ENCODE measurements at places on chromosomes 5 and 9.

DNA sequence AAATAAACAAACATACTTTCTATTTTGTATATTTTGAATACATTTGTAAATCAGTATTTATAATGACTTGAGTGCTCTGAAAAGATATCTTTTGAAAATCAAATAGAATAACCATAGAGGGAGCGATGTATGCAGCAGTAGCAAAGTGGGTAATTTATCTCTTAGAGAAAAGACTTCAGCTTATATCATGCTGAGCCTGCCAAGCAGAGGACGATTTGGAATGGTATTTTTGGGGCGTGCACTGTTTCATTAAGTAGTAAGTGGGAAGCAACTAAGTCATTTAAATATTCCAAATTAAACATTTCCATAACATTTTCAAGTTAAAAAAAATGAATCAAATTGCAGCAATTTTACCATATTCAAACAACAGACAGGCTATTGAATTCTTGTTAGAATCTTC, 147.6 kb downstream of the CDH10 start:
- DNase-seq = no peak

DNA sequence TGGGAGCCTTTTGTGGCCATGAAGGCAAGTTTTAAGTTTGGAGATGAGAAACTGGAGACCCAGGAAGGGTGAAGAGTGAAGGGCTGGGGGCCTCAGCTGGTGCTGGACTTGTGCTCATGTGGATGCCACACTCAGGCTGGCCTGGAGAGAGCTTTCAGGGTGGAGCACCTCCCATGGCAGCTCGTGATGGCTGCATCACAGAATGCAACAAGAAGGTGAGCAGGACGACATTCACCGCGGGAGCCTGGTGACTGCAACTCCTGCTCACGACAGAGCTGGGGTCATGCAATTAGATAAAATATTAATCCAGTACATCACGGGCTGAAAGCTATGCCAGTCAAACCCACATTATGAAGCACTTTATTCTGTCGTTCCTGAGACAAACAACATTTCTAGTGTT, 59.7 kb downstream of the SEMA4D start:
- no peak for DNase-seq

- DNase-seq = no peak
These were observed 75.2 kb upstream of the SMARCA2 start for GRCh38 chr9:1939926-1940368.

GRCh38 chr9:121455527-121456239, 44.0 kb downstream of the GGTA1 start:
- no peak for DNase-seq

- DNase-seq = peak; percentile 74
These were observed 76.5 kb downstream of the WNK2 start for GRCh38 chr9:93260263-93261066.

GRCh38 chr5:55820488-55820887, 30.7 kb upstream of the IL31RA start:
- no peak for DNase-seq

GRCh38 chr9:83505282-83505681, 32.9 kb downstream of the FRMD3 start:
- no peak for DNase-seq

DNA sequence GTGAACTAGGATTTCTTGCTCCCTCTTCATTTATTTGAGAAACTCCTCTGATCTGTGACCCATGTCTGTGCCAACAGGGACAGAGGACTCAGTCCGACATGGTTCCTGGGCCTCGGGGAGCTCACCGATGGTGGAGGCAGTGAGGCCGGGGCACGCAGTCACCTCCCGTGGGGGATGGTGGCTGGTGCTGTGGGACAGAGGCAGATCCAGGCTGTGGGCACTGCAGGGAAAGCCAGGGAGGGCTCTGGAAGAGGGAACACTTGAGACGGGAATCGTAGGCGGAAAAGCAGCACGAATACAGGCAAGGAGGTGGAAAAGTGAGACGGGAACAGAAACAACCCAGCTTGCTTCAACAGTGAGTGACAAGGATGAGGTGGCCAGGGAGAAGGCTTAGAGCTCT, 127.8 kb downstream of the GABBR2 start:
- no peak for DNase-seq

DNA sequence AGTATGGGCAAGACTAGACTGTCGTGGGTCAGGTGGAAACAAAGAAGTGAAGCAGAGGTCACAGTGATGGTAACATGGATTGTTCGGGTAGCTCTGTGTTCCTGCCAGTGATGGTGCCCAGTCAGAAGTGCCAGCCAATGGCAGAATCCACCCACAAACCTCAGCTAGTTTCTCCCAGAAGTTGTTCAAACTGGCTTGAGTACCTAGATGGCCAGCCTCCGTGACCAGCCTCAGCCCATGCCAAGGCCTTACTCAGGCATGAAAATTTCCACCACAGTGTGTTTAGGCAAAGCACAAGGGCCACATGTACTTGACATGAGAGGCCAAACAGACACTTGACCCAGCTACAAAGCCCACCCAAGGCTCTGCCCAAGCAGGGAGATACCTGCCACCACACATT, 19.4 kb upstream of the BTNL9 start:
- no peak for DNase-seq

- no peak for DNase-seq
These were observed 21.5 kb downstream of the GFPT2 start for GRCh38 chr5:180331647-180331950.

- DNase-seq = no peak
These were observed 49.8 kb downstream of the CERT1 start for GRCh38 chr5:75461679-75462078.

DNA sequence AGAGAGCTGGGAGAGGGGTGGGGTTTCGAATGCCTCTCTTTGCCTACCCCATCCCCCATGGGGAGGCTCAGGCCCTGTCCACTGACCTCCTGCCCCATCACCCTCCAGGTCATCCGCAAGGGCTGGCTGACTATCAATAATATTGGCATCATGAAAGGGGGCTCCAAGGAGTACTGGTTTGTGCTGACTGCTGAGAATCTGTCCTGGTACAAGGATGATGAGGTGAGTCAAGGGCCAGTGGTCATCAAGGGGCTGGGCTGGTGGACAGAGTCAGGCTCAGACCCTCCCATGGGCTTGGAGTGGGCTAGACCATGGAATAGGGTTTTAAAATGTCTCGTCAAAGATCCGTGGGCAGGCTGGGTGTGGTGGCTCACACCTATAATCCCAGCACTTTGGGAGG, 33.7 kb downstream of the GOLGA2 start:
- no peak for DNase-seq

DNA sequence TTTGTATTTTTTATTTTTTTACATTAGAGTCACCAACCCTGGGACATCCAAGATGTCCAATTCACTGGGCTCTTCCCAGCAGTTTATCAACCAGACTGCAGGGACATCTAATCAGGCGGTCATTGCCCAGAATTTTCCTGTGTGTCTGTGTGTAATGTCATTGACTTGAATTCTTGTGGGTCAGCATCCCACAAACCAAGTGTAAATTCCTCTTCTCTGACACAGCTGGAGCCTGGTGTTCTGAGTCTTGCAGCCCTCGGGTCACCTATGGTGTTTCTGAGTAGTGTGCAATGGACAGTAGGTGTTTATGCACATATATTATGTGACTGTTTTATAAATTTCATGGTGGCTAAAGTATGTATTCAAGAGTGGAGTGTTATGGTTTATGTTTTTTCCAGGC, 815.7 kb downstream of the SEMA5A start:
- no peak for DNase-seq

DNA sequence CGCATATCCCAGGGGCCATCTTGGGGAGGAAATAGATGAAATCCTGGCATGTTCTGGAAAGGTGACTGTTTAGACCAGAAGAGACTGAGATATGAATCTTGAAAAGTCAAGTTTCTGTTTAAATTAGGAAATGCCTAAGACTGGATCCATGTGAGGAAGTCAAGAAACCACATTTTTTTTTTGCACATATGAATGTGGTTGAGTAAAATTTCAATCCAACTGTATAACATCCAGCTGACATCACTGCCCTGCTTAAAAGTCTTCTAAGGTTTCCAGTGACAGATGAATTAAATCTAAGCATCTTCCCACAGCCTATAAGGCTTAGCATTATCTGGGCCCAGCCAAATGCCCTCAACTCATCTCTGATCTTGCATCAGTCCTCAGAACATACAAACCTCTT, 47.7 kb upstream of the TCERG1 start:
- no peak for DNase-seq

- no peak for DNase-seq
These were observed 308.1 kb downstream of the LRRC70 start for GRCh38 chr5:62886603-62887315.

DNA sequence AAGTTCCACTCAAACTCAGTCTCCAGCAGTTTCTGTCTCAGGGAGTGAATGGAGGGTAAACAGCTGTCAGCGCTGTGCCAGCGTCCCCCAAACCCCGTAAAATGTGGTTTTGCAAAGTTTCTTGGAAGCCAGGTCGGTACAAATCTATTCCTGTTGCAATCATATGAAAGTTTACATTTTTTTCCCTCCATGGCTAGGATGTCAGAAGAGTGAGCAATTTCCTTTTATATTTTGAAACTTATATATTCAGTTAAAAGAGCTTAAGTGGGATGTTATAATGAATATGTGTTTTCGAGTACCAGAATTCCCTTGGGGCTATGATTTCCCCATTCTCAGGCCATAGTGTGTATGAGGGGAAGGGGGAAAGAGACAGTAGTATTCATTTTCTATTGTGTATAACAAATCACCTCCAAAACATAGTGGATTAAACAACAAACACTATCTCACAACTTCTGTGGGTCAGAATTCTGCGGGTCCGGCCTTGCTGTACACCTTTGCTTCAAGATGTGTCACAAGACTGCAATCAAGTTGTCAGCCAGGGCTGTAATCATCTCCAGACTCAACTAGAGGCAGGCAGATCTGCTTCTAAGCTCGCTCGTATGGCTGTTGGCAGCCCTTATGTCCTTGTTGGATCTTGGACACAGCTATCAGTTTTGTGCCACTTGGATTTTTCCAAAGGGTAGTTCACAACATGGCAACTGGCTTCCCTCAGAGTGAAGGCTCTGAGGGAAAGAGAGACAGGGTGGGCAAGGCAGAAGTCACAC, 107.4 kb downstream of the SNX18 start:
- no peak for DNase-seq

DNA sequence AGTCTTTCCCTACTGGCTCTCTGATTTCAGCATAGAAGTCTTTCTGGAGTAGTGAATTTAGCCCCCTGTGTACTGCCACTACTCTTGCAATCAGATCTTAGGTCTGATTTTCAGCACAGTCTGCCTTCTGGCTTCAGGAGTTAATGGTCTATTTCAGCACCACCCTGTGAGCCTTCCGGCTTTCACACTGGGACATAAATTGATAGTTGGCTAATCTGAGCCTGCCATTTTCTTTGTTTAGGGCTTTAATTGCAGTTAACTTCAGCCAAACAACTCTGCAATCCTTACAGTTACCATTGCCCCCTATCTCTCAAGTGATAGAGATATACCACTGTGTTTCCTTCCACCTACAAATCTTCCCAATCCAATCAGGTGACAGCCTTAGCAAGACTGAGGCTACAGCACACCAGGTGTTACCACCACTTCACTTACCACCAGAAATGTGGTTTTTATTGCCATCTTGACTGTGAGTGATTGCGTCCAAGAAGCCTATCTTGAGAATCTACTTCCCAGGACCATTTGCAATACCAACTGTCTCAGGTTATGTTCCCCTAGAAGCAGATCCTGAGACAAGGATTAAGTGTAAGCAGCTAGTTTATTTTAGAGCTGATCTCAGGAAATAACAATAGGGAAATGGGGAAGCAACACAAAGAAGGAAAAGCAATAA, 51.9 kb upstream of the NEK6 start:
- no peak for DNase-seq

- no peak for DNase-seq
These were observed 65.7 kb upstream of the ADCY2 start for GRCh38 chr5:7330256-7330655.

DNA sequence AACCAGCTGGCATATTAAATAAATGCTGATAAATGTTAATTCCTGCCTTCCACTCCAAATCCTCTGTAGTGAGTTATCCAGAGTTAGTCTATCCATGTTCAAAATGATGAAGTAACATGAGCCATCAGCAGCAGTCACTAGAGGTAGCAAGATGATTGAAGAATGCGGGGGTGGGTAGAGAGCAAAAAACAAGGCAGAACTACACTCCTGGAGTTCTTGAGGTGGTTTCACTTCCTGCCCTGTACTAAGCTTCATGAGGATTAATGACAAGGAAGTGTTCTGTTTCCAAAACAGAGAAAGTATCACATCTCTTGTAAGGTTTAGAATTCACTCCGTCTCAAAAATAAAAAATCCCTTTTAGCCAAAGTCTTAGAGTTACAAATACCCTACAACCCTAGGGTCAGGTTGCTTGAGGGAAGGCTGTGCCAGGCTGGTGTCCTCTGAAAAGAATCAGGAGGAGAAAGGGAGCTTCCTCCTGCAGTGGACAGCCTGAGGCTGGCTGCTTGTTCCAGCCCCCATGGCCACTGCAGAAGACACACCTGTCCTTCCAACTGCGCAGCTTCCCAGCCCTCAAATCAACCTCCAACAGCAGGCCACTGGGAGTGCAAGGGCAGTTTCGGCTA, 180.2 kb downstream of the DENND1A start:
- no peak for DNase-seq

DNA sequence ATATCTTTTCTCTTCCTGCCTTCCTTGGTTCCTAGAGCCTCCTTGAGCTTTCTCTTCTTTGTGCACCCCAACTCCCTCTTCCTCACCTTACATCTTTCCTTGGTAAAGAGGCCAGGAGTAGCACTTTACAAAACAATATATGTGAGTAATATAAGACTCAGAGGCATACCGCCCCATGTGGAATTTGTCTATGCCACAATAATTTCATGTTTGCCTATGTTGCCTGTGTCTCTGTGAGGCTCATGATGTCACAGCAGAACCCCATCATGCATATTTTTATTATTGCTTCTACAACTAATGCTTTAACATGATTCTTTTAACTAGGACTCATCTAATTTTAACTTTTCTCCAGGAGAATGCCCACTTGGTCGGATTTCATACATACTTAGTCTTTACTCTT, 15.0 kb upstream of the LVRN start:
- DNase-seq = no peak

- DNase-seq = no peak
These were observed 49.5 kb downstream of the TJP2 start for GRCh38 chr9:69223605-69224004.

- no peak for DNase-seq
These were observed 40.2 kb downstream of the RCL1 start for GRCh38 chr9:4832786-4833579.

- no peak for DNase-seq
These were observed 40.4 kb upstream of the MACIR start for GRCh38 chr5:103218164-103218563.

GRCh38 chr9:106878934-106879333, 16.0 kb downstream of the ZNF462 start:
- no peak for DNase-seq

DNA sequence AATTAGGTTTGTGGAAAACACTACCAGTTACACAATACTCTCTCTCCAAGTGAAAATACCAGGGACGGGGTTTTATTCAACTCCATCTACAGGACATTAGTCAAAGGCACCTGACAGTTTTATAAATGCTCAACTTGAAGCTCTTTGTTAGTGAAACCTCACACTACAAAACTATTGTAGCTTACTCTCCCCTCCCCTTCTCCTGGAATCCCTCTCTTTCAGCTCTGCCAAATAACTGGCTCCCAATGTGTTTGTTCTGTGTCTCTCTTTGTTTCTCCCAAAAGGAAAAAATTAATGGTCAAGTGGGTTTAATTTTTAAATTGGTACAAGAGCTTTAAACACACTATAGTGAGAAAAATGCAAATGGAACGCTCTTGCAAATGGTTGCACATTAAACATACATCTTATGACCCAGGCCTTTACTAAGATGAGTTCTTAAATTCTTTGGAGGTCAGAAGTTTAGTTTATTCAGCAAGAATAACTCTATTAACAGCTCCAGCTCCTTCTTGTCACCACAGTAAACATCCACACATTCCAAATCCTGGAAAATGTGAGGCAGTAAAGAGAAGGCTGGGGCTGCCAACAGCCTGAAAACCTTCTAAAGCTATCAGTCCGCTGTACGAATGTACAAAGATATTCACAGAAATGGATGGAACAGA, 48.4 kb downstream of the ZNF608 start:
- DNase-seq = no peak

Measured in suprapubic skin (tissue), 4 donors.